ENCODE measurements at places on chromosomes 5 and 9.

DNA sequence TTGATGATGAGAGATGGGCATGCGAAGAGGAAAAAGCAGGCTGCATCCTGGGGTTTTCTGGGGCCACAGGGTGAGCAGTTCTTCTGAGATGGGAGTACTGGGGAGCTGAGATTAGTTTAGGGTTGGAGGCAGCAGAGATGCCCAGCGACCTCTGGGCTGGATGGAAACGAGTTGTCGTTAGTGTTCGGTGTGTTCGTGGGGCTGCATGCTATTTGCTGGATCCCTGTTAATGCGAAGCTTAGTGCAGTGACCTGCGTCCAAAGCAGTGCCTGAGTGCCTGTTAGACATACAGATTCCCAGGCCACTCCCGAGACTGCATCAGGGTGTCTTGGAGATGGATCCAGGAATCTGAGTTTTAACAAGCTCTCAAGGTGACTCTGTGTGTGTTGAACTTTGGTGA lies 201.3 kb downstream of the CACNA1B start:
- no peak for DNase-seq

- DNase-seq = no peak
Observed at GRCh38 chr9:114389612-114390368, 2.0 kb upstream of the AKNA start.

GRCh38 chr9:75906531-75906930 lies 16.1 kb downstream of the PCSK5 start:
- no peak for DNase-seq

GRCh38 chr9:5958273-5958672 lies 57.2 kb downstream of the RANBP6 start:
- no peak for DNase-seq

DNA sequence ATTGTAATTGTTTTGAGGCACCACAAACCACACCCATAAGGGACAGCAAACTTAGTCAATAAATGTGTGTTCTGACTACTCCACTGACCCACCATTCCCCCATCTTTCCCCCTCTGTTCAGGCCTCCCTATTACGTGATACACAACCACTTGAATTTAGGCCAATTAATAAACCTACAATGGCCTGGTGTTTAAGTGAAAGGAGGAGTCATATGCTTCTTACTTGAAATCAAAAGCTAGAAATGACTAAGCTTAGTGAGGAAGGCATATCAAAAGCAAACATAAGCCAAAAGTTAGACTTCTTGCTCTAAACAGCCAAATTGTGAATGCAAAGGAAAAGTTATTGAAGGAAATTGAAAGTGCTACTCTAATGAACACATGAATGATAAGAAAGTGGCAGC lies 14.6 kb downstream of the ZBTB43 start:
- no peak for DNase-seq

- no peak for DNase-seq
Observed at GRCh38 chr5:32421075-32421474, 23.5 kb downstream of the ZFR start.

DNA sequence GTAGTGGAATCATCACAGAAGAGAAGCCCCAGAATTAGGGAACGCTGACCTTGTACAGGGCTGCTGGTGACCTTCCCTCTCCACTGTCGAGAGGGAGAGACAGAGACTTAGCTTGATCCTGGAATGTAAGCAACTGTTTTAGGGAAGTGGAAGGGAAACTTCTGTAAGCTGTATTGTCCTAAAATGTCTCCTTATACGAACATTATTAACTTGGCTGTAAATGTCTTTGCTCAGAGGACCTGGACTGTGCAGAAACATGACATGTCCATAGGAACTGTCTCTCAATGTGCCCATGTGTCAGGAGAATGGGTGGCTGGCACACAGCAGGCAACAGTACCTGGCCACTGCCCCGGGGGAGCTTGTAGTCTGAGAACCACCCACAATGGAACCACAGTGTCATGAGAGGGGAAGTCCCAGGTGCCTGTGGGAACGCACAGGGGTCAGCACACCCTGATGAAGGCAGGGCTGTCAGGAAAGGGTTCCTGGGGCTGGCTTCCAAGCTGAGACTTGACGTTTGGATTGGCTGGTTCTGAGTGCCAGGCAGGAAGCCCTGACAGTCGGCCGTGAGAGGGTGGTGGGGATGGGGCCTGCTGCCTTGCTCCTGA lies 34.0 kb downstream of the DAP start:
- no peak for DNase-seq

DNA sequence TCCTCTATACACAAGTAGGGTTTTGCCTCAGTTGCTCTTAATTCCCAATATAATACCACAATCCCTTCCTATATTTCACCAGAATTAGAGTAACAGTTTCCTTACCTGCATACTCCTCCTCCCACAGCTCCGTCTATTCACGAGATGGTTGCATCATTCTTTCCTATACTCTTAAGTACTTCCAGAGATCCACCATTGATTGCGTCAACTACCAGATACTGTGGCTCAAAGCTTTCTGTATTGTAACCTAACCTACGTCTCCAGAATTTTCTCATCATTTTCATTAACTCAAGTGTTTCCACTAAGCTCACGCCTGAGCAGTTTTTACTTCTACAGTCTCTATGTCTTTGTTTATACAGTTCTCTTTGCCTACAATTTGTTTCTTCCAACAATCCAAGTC lies 31.2 kb upstream of the MINAR2 start:
- no peak for DNase-seq

GRCh38 chr5:155833287-155833686 lies 493.7 kb upstream of the SGCD start:
- DNase-seq = no peak

All from esophagus squamous epithelium (tissue), 5 donors.